ENCODE measurements at places on chromosomes 5 and 9.

DNA sequence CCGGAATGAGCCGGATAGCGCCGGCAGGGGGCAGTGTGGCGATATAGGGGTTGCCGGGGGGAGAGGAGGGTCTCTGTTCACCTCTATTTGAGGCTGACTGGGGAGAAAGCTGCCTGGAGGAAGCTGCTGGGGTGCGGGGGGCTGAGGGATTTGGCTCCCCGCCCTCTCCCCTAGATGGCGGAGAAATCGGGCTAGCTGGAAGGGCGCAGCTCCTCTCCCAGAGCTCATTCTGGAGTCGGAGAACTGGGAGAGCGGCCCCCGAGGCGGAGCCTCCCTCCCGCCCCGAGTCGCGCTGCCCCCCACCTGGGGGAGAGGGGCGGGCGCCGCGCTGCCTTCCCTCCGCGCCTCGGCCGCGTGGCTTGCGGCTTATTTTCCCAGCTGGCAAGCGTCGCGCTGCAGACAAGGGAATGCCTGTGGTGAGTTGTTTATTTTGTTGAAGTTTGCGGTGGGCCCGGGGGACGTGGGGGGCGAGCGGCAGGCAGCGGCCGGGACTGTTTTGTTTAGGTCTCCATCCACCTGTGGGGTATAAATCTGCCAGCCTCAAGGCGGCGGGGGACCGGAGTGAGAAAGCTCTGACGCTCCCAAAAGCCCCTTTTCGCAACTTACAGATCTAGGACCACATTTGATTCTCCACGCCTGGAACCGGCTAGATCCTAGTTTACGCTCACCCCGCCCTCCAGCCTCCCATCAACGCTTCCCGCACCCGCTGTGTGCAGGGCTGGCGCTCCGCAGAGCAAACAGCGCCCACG lies 4.1 kb upstream of the RGMB start:
- peak; percentile 64 for DNase-seq

GRCh38 chr9:34662526-34663302 lies at the start of gene CCL27:
Gene CCL27, minus strand, starts transcription at chr9:34662657. Its CDS starts 24 bp downstream, at chr9:34662633.
- no peak for DNase-seq

GRCh38 chr5:115749016-115749415 lies 67.4 kb downstream of the CDO1 start:
- DNase-seq: no peak

GRCh38 chr5:132334812-132335211 lies 34.7 kb upstream of the SLC22A5 start:
- DNase-seq: no peak

DNA sequence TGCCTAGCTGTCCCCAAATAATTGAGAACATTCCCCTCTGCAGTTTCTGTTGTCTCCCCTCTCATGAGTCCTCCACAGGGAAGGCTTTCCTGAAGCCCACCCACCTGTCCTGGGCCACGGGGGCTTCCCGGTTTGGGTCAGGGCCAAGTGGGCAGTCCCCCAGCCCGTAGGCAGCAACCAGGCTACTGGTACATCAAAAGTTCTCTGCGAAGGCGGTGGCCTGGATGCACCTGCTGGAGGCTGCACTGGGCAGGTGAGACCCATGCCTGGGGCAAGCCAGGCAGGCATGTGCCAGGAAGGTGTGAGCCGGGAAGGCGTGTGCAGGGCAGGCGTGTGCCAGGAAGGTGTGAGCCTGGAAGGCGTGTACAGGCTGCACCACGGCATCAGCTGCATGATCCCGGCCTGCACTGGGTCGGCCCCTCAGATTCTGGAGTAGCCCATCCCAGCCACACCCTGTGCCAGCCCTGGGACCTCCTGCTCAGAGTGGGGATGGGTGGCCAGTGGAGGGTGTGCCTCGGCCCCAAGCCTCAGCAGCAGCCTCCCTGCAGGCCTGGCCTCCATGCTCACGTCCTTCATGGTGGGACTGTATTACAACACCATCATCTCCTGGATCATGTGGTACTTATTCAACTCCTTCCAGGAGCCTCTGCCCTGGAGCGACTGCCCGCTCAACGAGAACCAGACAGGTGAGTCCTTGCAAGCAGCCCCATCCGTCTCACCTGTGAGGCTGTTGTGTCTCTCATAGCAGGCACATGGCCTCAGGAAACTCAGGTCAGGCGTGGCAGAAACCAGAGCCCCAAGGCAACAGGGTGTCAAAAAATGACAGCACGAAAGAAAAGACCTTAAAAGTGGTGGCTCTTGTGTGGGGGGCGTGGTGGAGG lies 8.7 kb downstream of the SLC6A19 start:
- DNase-seq: no peak

DNA sequence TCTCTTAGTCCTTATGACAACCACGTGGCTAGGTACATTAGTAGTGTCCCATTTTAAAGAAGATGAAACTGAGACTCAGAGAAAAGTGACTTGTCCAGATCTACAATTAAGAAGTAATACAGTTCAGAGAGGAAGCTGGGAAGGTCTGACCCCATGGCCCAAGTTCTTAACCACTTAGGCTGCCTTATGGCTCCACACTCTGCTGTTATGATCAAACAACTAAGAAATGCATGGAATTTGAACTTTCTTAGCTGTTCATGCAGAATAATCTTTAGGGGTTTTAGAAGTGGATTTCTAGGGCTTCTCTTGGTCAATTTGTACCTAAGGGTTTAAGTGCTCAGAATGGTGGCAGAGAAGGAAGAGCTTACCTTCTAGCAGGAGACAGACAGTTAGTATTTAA lies 128.0 kb upstream of the MSX2 start:
- no peak for DNase-seq

All from ELF-1 (cell line).